Stimulated activated CD4-positive, alpha-beta T cell treated with anti-CD3 and anti-CD28 coated beads, Interleukin-2, amount 100 ng/mL, for 4 hours (primary cell): ENCODE measurements at places on chromosomes 6 and 20.

DNA sequence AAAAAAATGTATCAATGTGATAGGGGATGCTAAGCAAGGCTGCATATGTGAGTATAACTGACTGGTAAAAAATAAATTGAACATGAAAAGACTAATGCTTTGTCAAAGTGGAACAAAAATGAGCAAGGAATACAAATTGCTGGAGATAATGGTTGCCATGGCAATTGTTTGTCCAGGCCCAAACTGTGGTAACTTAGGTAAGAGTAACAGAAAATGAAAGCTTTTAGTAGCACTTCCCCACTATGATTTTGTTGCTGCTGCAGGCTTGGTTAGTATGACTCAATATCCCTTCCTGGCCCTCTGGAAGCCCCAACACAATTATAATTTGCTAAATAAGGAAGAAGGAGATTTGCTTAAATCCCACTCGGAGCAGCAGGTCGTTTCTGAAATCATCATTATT lies 577.1 kb downstream of the DOK5 start:
- DNase-seq, result no peak

GRCh38 chr20:46709459-46710152 lies at the start of gene SLC2A10:
TSS of gene SLC2A10 (plus strand) at chr20:46709649. CDS start at chr20:46709737, 88 bp downstream.
- no peak for DNase-seq

DNA sequence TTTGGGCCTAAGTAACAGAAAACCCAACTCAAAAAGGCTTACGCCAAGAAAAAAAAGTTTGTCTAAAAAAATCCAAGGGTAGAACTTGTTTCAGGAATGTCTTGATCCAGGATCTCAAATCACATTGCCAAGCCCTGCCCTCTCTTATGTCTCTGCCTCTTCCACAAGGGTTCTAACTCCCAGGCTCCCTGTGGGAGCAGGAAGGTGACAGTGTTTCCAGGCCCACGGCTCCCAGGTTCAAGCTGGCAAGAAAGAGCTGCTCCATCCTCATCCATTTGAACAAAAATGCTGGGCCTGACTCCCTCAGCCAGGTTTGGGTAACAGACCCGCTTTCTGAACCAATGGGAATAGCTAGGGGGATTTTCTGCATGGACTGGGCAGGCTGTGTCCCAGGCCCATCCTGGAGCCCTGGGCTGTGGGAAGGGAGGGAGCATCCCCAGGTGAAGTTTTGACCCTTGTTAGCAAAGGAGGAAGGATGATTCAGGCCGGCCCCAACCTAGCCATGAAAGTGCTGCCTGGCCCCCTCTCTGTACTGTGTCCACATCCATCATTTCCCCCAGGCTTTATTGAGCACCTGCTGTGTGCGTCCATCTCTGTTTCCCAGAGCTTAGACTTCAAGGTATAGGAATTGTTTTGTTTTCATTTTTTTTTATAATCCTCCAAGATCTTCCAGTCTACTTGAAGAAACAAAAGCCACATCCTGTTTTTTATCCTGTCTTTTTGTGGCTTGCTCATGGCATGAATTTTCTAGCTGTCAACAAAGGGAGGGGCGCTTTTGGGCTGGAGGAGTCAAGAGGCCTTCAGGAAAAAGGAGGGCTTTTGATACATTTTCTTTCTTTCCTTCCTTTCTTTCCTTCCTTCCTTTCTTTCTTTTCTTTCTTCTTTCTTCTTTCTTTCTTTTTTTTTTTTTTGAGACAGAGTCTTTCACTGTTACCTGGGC lies 159.8 kb downstream of the TFAP2C start:
- no peak for DNase-seq

GRCh38 chr20:10604865-10605440 lies 68.8 kb downstream of the JAG1 start:
- DNase-seq, result no peak

- DNase-seq, result no peak
These were observed 19.1 kb upstream of the SPTLC3 start for GRCh38 chr20:12989586-12990115.

DNA sequence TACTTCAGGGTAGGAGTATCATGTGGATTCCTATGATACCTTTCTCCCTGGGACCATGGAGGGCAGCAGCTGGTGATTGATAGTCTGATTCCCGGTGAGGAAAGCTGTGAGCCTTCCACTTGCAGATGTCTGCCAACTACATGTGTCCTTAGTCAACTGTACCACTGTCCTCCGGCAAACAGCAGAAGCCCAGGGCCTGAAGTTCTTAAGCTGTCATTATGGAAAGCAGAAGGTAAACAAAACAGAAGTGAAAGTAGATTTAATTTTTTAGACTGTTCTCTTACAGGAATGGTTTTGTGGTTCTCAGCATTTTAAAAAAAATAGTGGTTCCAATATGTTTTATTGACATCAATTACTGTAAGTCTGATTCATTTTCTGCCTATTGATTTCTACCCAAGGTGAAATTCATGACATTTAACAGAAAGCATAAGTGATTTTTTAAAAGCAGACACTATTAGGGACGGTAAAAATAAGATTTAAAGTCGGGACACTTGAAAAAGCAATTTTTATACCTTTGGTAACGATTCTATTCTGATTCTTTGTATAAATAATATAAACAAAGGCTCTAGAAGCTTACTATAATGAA lies 36.6 kb downstream of the PTPN1 start:
- no peak for DNase-seq

DNA sequence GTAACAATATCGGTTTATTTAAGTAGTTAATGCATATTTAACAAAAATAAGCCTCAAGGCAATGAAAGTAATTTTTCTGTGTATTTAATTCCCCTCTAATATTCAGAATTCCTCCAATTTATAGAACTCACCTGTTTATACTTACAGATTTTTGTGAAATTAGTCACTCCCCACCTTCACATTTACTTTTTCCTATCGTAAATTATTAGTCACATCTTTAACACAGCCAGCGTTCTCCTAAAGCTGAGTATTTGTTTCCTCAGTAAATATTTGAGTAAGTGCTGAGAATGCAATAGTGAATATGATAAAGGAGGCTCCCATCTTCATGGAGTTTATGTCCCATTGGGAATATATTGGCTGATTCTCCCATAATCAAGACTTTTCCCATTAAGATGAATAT lies 88.0 kb downstream of the SYCP2 start:
- DNase-seq, result no peak

GRCh38 chr6:113052506-113052905 lies 705.4 kb downstream of the RFPL4B start:
- no peak for DNase-seq

DNA sequence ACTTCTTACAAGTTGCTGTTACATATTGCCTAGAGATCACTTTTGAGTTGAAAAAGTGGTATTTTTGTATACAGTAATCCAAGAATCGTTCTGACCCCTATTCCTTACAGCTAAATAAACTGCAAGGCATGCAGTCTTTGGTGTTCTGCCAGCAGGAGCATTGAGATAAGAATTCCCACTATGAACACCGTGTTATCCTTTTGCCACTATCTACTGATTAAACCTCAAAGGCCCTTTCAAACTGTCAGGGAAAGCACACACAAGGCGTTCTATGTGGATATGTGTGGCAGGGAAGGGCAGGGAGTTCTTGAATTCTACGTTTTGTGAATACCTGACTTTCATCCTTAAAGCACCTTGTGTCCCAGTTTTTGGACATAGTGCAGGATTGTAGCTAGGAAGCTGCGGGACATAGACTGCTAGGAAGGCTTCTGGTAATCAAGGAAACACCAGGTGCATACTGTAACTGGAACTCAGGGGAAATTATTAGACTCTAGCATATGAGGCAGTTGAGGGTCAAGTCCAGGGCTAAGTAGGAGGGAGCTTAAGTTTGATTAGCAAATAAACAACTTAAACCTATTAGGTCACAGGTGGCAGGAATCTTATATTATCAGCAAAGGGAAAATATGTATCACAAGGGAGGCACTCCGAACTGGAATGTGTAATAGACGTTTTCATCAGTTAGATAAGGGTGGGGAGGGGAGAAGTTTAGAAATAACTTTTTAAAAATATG lies 506.6 kb downstream of the RNF144B start:
- no peak for DNase-seq

GRCh38 chr6:42162384-42162783 lies 10.8 kb upstream of the GUCA1A start:
- no peak for DNase-seq

- DNase-seq, result no peak
These were observed 38.3 kb upstream of the MRPS18A start for GRCh38 chr6:43725643-43726580.

DNA sequence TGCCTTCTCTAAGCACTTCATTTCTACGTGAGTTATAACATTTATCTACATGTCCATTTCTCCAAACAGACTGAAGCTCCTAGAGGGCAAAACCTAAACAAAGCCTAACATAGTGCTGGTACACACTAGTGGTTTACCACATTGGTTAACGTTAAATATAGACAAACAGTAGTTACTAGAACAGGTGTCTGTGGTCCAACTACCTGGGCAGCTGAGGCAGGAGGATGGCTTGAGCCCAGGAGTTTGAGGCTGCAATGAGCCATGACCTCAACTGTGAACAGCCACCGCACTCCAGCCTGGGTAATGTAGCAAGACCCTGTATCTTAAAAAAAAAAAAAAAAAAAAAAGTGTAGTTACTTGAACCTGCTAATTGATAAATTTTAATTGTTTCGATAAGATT lies 26.5 kb downstream of the PTPRK start:
- DNase-seq, result no peak

DNA sequence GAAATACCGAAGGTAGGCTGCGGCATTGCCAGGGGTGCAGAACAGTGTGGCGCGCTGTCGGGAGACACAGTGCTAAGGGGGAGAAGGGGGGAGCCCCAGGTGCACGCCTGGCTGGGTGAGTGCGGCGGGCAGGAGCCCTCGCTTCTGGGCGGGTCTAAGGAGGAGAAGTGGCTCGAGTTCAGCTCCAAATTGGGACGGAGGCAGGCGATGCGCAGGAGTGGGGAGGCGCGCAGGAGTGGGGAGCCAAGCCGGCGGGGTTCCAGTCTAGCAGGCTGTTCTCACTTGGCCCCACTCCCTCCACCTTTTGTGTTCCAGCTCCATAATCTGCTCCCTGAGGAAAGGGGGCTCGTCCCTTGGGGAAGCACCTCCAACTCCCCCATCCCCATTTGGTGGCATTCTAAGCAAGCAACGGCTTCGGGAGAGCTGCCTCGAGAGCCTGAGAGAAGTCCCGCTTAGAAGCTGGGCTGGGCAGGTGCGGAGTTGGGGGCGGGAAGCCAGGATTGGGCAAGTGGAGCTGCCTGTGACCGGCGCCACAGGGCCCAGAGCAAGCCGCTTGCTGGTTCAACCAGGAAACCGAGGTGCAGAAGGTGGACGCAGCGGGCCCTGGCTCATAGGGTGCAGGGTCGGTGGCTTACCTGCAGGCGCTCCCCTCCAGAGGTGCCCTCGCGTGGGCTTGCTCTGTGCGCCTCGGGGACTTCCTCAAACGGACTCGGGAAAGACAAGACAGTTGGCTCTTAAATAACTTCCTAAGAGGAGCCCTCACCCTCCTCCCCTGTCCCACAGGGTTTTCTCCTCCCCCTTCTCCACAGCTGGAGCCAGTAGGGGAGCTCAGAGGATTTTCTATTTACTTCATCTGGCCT lies at the start of gene F13A1:
TSS of gene F13A1 (minus strand) at position 711 of the 860 bp plus-strand sequence. CDS start 1,998 bp downstream, outside the sequence.
- DNase-seq, result no peak

DNA sequence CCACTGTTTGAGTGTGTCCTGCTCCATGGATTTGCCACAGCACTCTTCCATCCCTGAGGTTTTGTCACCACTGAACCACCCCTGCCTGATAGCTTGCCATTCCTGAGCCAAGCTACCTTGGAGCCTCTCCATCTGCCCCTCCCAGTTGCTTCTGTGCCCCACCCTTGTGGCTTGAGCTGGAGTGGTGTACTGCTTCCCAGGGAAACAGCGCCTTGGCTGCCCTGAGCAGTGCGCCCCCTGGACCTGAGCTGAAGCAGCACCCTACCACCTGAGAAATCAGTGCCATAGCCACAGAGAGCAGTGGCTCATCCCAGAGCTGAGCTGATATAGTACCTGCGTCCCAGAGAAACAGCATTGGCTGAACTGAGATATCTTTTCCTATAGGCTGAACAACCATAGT lies 40.3 kb downstream of the IL22RA2 start:
- DNase-seq, result no peak

- DNase-seq, result no peak
These were observed 33.5 kb downstream of the FAM8A1 start for GRCh38 chr6:17633465-17634188.

GRCh38 chr6:121305957-121306607 lies 28.2 kb downstream of the TBC1D32 start:
- DNase-seq, result no peak

- DNase-seq, result no peak
These were observed 103.6 kb downstream of the JPH2 start for GRCh38 chr20:44083220-44083933.

GRCh38 chr6:158465747-158466146 lies 94.1 kb upstream of the TMEM181 start:
- DNase-seq, result no peak

DNA sequence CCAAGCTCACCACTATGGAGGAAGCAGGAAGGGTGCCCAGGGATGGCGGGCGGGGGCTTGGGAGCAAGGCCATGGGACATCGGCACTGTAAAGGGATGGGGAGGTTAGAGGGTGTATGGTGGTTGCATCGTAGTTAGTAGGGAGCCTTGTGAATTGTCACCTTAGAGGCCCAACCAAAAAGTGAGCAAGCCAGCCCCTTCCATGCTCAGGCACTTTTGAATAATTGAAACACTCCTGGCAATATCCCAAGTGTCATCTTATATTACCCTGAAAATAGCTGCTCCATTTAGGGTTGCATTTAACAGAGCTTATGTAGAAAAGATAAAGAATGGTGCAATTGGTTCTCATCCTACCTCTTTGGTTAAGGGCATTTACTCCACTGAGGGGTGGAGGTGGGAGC lies 169.2 kb downstream of the SAMD5 start:
- no peak for DNase-seq

GRCh38 chr6:132726608-132726975 lies 12.7 kb upstream of the VNN1 start:
- DNase-seq, result no peak

DNA sequence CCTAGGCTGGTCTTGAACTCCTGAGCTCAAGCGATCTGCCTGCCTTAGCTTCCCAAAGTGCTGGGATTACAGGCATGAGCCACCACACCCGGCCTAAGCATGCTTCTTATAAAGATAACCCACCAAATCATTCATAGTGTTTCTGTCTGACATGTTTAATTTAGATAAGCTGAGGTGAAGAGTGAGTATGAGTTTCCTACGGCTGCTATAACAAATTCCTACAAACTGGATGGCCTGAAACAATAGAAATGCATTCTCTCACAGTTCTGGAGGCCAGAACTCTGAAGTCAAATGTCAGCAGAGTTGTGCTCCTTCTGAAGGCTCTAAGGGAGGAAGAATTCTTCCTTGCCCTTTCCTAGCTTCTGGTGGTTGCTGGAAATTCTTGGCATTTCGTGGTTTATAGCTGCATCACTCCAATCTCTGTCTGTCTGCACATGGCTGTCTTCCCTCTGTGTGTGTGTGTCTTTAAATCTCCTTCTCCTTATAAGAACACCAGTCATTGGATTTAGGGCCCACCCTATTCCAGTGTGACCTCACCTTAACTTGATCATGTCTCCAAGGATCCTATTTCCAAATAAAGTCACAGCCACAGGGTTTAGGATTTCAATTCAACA lies 29.9 kb downstream of the MAPK13 start:
- no peak for DNase-seq
